ENCODE measurements at places on chromosomes 5 and 9.

DNA sequence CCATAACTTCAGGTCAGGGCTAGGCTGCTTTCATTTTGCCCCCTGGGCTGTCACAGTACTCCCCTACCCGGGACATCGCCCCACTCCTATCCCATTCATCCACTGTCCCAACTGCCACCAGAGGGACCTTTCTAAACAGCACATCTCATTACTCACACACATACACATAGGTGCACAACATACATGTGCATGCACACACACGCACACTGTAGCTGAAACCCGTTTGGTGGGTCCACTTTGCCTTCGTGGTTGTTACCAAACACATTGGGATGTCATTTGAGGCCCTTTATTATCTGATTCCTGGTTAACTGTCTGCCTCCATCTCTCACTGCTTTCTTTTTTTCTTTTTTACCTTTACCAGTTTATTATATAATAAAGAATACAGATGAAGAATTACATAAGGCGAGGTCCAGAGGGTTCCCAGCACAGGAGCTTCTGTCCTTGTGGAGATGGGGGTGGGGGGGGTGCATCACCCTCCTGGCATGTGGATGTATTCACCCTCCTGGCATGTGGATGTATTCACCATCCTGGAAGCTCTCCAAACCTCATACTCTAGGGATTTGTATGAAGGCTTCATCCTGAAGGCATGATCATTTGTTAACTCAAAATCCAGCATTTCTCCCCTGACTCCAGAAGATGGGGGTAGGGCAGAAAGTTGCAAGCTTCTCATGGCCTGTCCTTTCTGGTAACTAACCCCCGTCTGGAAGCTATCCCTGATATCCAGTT, 186.0 kb downstream of the GOLPH3 start:
- no peak for DNase-seq

- no peak for DNase-seq
Measured at GRCh38 chr9:12884736-12885395, 110.0 kb downstream of the LURAP1L start.

DNA sequence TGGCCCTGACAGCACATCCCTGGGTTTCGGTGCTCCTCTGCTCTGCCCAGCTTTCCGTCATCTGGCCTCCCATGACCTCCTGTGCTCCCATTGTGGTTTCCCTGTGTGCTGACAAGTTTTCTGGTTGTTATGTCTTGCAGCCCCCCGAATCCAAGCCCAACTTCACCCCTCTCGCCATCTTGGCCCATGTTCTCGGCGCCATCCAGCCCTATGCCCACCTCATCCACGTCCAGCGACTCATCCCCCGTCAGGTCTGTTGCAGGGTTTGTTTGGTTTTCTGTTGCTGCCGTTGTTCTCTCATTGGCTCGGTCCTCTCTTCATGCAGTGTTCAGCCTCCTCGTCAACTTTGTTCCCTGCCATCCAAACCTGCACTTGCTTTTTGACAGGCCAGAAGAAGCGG, 196.4 kb downstream of the NR3C1 start:
- no peak for DNase-seq

- no peak for DNase-seq
Measured at GRCh38 chr9:33748633-33749304, 46.6 kb upstream of the PRSS3 start.

GRCh38 chr5:61587125-61587524, 255.1 kb downstream of the ZSWIM6 start:
- no peak for DNase-seq

GRCh38 chr5:59317023-59317773, 576.3 kb downstream of the PDE4D start:
- DNase-seq: no peak

GRCh38 chr9:125436613-125437443, 175.2 kb downstream of the GAPVD1 start:
- no peak for DNase-seq

DNA sequence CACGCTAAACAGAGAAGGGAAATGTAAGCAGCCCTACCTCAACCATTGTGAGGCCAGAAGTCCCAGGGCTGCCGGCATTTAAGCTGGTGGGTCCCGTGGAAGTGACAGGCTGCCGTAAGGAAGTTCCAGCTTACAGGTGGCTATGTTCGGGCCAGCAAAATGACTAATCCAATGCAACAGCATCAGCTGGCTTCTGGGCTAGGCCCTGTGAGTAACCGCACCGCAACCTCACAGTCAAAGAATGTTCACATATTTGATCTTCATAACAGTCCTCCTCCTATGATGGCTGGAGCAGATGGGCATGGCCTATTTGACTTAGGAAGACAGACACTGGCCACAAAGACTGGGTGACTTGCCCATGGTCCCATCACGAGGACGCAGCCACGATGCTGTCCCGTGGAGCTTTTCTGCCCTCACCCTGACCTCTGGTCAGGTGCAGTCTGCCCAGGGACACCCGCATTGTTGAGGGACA, 88.2 kb downstream of the LIFR start:
- no peak for DNase-seq

GRCh38 chr5:93594591-93595419, 11.8 kb downstream of the NR2F1 start:
- DNase-seq: no peak

DNA sequence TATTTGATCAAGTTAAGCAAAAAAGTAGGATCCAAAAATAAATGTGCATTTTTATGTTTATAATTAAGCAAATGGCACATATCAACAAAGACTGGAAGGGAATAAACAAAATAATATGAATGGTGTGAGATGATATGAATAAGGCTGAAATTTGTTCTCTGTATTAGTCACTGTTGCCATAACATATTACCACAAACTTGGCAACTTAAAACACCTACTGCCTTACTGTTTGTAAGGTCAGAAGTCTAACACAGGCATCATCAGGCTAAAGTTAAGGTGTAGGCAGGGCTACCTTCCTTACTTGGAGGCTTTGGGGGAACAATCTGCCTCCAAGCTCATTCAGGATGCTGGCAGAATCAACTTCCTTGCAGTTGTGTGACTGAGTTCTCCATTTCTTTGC, 19.3 kb downstream of the PGGT1B start:
- DNase-seq: no peak

DNA sequence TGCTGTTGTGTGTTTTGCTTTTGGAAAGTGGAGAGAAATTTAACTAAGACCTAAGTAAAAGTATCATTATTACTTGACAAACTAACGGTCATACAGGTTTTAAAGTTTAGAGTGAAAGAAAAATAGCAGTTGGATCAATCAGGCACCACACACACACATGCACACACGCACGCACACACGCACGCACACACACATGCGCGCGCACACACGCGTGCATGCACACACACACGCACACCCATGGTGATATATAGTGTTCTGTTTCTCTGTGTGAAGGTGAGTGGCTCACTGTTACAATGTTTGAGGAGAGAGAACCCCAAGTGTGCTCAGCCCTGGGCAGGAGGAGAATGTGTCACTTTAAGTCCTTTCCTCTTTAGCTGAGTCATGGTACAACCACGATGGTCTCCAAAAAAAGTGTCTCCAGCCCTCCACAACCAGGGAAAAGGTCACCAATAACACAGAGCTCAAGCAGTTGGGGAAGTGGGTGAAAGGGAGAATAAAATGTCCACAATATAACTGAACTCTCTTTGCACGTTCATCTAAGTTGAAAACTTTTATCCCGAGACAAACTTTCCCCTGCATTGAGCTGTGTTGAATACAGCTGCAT, 3.2 kb downstream of the ZNF366 start:
- DNase-seq: no peak

- no peak for DNase-seq
Measured at GRCh38 chr9:8907868-8908267, 1108.3 kb upstream of the DMAC1 start.

DNA sequence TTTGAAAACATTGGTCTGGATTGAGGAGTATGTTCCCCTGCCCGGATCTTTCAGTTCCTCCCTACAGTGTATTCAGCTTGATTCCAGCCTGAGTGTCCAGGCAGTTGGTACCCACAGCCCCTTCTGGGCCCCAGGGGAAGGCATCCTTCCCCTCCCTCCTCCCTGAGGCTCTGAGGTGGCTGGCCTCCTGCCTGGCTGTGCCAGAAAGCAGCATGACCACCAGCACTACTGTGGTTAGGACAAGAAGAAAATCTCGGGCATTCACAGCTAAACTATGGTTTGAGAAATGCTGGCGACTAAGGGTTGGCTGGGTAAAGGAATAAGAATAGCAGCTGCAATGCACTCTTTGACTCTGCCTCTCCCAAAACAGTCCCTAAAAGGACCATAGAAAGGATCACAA, 84.6 kb upstream of the LIFR start:
- DNase-seq: no peak

- DNase-seq: no peak
Measured at GRCh38 chr5:11467588-11467987, 436.7 kb downstream of the CTNND2 start.

DNA sequence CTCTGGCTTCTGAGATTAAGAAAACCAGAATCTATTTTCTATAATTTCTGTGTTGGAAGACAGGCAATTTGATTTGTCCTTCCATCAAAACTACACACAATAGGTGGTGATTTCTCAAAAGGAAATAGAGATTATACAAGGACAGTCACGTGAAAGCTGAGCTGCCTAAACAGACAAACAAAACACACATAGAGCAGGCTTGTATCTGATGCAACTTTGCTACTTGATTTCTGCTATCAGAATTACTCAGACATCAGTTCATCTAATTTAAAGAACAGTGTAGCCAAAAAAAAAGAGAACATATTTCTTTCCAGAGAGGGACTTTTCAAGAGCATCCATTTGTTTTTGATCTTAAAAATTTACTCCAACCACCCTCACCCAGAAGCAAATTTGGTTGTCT, 2128.3 kb upstream of the C9orf72 start:
- no peak for DNase-seq

GRCh38 chr5:91742550-91742949, 359.4 kb upstream of the ARRDC3 start:
- DNase-seq: no peak

DNA sequence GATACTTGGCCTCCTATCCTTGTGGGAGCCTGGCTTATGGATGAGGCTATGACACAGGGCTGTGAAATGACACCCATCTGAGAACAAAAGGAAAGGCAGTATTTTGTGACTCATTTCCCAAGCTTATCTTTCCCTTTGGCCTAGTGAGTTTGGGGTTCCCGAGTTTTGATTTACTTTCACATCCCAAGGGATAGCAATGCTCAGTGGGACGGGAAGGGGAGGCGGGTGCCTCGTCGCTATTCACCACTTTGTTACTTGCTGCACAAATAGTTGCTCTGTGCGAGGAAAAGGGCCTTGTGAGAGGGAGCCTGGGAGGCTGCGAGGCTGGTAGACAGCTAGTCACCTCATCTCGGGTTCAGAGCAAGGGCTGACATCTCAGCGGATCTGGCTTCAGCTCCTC, 59.1 kb upstream of the ENTREP1 start:
- no peak for DNase-seq

DNA sequence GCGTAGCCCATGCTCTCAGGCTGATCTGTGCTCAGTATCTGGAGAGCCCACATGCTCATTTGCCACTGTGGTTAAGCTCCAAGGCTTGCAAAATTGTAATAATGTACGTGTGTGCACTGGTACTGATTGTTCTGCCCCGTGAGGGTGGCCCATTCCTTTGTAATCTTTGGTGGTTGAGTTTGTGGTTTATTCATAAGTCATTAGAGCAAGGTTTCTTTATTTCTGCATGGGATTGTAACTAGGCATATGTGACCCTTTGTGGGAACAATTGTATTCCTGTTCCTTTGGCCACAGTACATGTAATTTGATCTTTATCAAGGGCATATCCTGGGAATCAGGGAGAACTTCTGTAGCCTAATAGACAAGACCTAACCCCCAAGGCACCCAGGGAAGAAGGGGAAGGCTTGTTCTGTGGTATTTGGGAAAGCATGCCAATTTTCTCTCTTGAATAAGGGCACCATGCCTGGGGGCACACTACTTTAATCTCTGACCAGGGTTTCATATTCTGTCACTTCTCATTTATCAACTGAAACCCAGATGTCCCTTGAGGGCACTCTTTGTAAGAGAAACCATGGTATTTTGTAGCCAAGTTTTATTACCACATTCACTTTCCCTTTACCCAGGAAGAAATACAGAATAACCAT, 74.6 kb downstream of the NPR3 start:
- DNase-seq: no peak

- DNase-seq: no peak
Measured at GRCh38 chr9:19999491-20000057, 210.7 kb upstream of the SLC24A2 start.

DNA sequence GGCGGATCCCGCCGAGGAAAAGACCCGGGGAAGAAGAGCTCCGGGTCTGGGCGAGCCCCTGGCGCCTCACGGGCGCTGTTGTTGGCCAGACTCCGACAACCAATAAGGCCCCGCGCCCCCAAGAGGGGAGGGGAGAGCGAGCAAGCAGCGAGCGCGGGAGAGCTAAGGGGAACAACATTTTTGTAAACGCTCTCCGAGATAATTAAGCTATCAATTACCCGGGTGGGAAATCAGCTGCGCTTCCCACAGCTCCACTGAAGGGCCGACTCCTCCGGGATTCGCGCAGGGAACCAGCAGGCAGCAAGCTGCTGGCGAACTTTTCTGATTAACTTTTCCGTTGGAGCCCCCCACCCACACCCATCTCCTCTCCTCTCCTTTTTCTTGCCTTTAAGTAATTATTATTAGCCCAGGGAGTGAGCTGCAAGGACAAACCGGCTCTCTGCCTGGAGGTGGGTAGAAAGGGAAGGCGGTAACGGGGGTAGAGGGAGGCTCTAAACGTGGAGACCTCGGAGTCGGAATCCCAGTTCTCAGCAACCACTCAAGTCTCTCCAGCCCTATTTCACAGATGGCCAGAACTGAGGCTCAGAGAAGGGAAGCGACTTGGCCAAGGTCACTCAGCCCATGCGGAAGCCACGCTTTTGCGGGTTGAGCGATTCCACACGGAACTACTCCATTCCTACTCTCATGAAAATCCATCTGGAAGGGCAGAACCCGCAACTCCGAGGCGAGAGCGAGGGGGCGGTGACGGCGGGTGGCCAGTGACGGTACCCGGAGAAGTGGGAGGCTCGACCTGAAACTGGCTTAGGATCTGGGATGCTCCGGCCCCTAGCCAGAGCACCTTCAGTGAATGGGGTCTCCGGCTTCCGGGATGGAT, 1.3 kb downstream of the ASTN2 start:
- DNase-seq: no peak

GRCh38 chr9:113492343-113493202, 29.0 kb downstream of the RGS3 start:
- no peak for DNase-seq

DNA sequence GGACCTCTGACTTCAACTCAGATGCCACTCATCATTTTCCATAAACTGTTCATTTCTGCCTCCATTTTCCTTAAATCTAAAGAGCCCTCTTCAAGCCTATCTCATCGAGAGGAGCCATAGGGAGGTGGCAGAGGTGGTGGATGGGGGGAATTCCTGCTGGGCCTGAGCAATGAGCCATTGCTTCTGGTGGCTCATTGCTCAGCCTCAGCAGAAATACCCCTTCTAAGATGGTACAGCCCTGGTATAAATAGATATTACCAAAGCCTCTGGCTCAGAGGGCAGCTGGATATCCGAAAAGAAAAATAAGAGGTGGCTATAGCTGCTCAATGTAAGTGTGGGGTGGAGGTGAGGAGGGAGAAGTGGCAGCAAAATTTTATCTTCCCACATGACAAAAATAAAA, 313.5 kb downstream of the CAAP1 start:
- DNase-seq: no peak

GRCh38 chr5:135718151-135718550, 116.3 kb upstream of the SLC25A48 start:
- no peak for DNase-seq
